ENCODE measurements at places on chromosomes 7 and 10.

- no peak for DNase-seq
These were observed 57.0 kb downstream of the SEC61G start for GRCh38 chr7:54701982-54702381.

DNA sequence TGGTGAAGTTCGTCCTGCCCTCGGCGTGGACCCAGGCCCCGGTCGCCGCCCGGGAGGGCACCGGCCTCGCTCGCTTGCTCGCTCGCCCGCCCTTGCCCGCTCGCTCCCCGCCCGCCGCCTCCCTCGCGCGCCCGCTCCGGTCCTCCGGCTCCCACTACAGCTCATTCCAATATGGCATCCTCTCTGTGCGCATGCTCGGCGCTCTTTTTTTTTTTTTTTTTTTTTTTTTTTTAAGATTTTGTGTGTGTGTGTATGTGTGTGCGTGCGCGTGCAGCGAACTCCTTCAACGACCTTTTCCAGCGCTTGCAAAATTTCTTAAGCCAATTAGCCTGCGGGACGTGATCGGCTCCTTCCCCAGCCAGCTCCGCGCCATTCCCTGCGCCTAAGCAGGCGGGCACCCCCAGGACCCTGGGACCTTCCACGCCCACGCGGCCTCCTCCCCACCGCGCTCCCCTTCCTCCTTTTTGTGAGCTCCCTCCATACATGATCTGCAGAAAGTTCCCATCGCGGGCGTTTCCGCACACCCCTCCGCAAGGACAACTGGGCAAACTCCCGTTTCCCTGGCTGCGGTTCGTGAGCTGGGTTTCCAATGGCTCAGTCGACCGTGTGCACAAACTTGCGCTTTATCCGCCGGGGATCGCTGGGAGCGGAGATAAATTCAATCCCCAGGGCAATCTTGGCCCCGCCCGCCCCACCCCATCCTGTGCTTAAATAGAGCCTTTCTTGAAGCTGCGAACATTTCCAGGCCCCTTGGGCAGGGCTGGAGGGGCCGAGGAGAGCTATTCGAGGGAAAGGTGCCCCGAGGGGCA, at the start of gene SFMBT2:
SFMBT2 (minus strand) TSS at position 173 of the 809 bp plus-strand sequence. CDS start 29,136 bp downstream, outside the sequence.
- DNase-seq = peak; percentile 88

DNA sequence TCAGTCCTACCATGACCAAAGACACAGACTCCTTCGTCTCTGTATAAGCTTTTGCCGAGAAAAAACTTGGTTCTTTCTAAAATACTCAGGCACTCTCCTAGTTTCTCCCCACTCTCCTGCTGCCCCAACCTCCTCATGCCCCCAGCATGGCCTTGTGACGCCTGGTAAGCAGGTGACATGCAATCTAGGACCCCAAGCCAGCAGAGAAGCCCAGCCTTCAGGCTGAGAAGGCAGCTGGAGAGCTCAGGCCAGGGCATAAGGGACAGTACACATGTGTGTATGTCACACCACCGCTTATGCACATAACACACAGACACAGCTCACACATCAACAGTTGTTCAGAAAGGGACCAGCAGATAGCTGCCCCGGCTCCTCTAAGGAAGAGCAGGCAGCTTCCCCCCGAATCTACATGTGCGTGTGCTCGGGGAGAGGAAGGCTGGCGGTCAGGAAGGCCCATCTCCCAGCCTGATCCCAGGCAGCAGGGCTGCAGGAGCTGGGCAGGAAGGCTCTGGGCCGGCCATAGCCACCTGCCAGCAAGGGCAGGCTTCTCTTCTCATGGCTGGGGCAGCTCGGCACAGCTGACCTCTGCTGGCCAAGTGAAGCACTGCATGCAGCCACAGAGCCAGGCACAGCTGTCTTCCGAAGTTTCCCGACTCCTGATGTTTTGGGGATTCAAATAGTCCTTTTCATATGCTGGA, 8.5 kb downstream of the DDX56 start:
- DNase-seq = peak; percentile 91

GRCh38 chr7:142377567-142377966, 119.7 kb upstream of the PRSS58 start:
- no peak for DNase-seq

DNA sequence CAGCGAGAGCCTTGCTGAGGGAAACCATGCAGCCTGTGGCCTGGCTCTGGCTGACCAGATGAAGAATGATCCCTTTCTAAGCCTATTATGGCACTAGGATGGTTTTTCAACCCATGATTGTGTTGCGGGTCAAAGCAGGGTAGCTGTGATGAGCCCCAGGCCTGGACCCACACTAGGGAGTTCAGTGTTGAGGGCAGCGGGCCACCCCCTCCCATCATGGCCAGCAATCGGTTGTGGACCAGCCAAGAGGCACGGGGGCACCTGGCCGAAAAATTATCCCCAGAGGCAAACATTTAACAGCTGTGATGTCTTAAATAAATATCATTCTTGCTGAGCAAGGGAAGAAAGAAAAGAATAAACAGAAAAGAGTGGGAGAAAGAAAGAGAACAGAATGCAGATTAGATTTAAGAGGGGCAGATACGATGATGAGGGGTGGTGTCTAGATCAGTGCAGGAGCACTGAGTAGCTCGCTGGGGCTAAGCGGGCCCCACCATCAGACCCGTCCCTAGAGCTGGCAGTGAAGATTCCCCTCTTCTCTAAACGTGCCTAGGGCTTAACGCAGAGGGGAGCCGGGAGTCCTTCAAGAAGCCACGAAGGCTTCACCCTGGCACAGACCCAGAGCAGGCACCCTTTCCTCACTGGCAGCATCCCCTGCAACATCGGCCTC, 82.7 kb downstream of the SLC37A3 start:
- no peak for DNase-seq

DNA sequence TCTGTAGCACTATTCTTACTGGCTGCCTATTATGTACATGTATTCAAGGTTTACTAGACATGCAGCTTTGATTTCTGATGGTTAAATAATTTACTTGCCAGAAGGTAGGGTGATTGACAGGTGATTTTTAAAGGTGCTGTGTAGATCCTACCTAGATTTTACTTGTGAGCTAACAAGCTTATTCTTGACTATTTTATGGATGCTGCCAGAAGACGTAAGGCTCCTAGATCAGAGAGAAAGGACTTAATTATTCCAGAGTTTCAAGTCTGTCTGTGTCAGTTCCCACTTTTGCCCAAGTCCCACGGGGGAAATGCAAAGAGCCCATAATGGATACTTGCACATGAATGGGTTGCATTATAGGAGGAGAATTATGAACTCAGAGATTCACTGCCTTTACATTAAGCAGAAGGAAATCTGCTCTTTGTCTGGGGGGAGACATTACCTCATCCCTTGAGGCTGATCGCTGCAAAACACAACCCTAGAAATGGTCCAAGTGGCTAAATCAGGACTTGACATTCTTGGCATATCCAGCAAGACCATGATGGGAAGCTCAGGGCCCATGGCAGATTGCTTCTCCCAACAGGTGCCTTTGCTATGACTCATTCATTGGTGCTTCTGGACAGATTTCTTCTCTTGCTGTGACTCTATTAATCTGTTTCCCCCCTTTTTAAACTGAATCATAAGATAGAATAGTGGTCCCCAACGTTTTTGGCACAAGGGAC, 32.1 kb downstream of the GPR158 start:
- no peak for DNase-seq

DNA sequence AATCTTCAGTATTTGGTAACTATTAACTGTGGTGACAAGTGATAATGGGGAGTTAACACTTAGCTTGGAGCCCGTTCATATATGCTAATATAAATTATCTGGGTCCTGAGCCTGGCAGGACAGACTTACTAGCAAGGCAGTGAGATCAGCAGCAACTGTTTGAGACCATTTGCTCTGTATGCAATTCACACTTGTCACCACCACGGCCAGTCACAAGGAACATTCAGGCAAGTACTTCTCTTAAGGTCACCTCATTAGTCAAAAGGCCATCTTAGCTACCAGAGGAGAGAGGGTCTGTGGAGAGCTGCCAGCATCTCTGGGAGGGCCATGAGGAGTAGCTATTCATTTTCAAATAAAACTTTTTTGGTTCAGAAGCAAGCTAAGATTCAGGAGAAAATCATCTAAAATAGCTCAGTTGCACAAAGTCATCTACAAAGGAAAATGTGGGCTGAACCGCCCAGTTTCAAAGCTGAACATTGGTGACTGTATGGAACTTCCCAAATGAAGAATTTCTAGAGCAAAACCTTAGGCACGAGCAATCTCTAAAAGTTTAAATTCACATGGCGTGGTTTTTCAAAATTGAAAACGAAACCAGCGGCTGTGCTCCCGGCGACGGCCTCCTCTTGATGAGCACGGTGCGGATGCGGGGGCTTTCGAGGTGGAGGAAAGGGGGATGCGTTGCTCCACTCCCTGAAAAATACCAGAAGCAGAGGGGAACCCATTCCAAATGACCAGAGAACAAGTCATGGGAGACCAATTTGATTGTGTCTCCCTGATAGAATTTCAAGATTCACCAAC, 233.5 kb upstream of the MGMT start:
- no peak for DNase-seq

DNA sequence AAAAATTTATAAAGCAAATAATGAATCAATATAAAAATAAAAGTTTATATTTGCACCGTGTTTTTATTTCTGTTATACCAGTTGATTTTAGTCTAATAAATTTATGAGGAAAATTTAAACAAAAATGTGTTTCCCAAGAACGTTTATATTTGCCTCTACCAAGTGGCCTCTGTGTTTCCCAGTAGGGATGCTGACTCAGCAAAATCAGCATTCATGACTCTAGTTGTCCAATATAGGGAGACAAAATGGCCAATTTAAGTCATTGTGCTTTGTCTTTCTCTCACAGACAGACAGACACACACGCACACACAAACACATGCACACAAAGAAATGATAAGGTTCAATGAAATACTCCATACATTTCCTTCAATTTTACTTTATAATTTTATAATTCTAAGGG, 942.5 kb upstream of the ZWINT start:
- no peak for DNase-seq

- DNase-seq = no peak
These were observed 80.1 kb upstream of the ATP6V0A4 start for GRCh38 chr7:138878051-138878450.

GRCh38 chr7:131692131-131692960, 135.9 kb upstream of the PODXL start:
- peak; percentile 87 for DNase-seq

DNA sequence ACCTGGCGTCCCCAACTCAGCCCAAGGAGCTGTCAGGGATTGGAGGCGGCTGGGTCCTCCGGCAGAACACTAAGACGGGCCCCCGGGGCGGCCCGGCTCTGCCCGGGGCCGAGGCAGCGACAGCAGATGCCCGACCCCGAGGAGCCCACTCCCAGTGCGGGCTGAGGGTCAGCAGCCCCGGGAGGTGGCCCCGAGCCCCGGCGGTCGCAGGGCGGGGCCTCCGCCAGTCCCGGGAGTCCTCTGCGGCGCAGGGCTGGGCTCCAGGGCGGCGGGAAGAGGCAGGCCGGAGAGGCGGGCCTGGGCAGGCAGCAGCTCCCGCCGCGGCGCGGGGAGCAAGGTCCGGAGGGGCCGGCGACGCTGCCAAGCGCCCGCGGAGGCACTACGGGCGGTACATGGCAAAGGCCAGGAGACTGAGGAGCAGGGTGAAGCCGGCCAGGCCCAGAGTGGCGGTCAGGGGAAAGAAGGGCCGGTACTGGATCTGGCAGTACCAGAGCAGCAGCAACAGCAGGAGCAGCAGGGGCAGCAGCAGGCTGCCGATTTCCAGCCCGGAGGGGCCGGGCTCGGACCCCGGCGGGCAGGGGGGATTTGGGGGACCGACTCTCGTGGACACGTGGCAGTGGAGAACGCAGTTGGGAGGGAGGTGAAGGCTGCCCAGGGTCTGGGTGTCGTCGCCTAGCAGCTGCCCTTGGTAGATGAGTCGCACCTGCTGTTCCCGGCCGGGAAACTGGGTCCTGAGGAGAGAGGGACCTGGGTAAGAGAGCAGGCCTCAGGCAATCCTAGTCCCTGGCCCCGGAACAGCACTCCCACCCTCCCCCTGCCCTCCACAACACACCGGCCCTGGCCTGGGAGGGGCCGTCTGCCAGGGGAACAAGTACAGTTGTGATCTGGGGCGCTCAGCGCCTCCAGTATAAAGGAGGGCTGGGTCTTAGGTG, 827 bp upstream of the FASTK start:
- no peak for DNase-seq

GRCh38 chr10:74799721-74800221, 26.6 kb upstream of the KAT6B start:
- DNase-seq = no peak

DNA sequence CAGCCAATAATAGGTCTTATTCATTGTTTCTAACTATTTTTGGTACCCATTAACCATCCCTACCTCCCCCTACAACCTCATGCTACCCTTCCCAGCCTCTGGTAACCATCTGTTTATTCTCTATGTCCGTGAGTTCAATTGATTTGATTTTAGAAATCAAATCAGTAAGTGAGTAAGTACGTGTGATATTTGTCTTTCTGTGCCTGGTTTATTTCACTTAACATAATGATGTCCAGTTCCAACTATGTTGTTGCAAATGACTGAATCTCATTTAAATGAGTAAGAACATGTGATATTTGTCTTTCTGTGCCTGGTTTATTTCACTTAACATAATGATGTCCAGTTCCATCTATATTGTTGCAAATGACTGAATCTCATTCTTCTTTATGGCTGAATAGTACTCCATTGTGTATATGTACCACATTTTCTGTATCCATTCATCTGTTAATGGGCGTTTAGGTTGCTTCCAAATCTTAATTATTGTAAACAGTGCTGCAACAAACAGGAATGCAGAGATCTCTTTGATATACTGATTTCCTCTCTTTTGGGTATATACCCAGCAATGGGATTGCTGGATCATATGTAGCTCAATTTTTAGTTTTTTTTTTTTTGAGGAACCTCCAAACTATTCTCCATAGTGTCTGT, 49.7 kb upstream of the BICC1 start:
- no peak for DNase-seq

DNA sequence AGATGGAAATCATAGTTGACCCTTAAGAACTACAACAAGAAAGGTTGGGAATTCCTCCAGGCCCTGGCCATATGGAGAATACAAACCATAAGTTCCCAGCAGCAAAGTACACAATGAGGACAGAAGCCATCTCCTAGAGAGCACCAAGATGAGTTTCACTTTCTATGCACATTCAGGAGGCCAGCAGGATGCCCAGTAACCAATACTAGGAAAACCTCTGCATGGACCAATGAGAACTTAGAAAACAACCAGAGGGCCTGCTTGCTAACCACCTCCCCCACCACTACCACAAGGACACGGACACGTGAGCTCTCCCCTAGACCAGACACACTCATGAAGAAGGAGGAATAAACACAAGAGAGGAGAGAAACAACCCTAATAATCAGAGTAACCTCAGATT, 56.3 kb downstream of the IFIT5 start:
- no peak for DNase-seq

GRCh38 chr10:17548770-17549169, 68.4 kb downstream of the HACD1 start:
- DNase-seq = no peak

GRCh38 chr7:139362302-139362701, 2.6 kb downstream of the LUC7L2 start:
- DNase-seq = no peak

GRCh38 chr7:55036950-55037736, 18.3 kb downstream of the EGFR start:
- no peak for DNase-seq

- peak; percentile 77 for DNase-seq
These were observed 21.0 kb upstream of the CSGALNACT2 start for GRCh38 chr10:43117031-43117776.
